HCEC 1CT (cell line): ENCODE measurements at places on chromosomes 7 and 10.
A peak's percentile ranks its signal among the peaks of the same experiment; 100 is the strongest.

DNA sequence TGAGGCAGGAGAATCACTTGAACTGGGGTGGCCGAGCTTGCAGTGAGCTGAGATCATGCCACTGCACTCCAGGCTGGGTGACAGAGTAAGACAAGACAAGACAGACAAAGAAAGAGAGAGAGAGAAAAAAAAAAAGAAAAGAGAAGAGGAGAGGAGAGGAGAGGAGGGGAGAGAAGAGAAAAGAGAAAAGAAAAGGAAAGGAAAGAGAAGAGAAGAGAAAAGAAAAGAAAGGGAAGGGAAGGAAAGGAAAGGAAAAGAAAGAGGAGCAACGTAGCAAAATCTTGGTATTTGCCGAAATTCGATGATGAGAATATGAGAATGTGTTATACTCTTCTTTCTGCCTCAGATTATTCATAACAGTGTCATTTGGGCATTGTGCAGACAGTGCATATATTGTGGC lies 101.2 kb upstream of the PFKP start:
- no peak for DNase-seq

- no peak for DNase-seq
Observed at GRCh38 chr7:94907026-94907810, at the start of gene PPP1R9A. PPP1R9A (plus strand) TSS chr7:94907594; CDS start chr7:94910114, 2,520 bp downstream.

DNA sequence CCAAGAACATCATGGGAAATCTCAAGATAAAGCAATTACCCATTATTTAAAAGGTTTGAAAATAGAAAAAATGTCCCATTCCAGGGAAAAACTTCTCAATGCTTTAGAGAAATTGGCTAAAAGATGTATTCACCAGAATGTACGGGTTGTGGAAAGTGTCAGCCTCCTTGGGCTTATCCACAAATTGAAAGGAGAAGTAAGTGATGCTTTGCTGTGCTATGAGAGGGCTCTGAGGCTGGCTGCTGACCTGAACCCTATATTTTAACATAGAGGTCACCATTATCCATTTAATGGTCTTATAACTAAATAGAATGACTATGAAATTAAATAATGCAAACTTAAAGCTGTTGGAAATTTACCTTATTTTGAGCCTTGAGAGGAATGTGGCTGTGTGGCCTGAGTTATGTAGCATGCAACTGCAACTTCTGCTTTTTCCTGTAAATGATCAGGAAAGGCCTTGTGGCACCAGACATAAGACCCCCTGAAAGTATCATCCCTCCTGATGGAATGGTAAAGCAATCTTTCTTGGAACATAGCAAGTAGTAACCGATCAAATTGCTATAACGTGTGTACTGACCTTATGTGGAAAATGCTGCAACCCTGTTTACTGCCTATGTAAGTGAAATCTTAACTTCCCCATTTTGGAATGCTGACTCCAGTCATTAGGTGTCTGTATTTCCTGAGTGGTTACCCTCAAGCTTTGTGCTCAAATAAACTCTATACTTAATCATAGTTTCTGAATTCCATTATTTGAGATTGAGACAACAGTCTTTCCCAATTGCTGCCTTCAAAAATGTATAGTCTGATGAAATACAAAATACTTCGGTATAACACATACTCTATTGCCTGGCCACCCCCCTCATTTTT lies 6.9 kb downstream of the IFIT1B start:
- DNase-seq: peak; percentile 13

- no peak for DNase-seq
Observed at GRCh38 chr7:111958431-111958830, 247.8 kb downstream of the DOCK4 start.
